Stimulated activated CD8-positive, alpha-beta memory T cell treated with anti-CD3 and anti-CD28 coated beads, Interleukin-4, amount 100 ng/mL, for 24 hours (primary cell): ENCODE measurements at places on chromosomes 16 and 17.

DNA sequence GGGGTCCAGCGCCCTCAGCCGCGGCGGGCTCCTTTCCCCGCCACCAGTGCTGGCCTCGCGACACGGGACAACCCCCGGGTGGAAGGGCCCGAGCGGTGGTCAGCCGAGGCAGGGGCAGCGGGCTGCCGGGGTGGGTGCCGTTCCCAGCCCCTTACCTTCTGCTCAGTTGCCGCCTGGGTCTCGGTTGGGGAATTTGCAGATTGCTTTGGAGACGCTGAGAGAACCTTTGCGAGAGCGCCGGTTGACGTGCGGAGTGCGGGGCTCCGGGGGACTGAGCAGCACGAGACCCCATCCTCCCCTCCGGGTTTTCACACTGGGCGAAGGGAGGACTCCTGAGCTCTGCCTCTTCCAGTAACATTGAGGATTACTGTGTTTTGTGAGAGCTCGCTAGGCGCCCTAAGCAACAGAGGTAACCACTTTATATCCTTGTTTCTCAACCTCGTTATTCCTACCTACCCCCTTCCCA, 381 bp downstream of the CTNS start:
- no peak for DNase-seq

DNA sequence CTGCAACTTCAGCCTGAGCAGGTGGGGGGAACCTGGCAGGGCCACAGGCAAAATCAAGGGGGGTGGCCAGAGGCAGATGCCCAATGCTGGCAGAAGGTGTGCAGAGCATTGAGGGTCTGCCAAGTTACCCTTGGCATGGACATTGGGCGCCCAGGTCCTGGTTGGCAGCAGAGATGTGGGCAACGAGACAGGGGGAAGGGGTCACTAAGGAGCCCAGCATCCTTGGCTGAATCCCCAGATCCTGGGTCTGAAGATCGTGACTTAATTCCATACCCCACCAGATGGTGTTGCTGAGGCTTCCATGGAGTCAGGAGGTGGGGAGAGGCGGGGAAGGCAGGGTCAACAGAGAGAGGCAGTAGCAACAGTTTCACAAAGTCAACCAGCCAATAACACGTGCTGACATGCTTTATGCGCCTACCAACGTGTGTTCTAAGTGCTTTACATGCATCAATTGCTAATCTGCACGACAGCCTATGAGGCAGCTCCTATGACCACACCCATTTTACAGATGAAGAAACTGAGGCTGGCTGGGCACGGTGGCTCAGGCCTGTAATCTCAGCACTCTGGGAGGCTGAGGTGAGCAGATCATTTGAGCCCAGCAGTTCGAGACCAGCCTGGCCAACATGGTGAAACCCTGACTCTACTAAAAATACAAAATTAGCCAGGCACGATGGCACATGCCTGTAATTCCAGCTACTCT, 83.3 kb downstream of the GSG1L start:
- no peak for DNase-seq

- no peak for DNase-seq
Observed at GRCh38 chr17:29732613-29733012, 109.9 kb upstream of the CORO6 start.

GRCh38 chr17:59435238-59435637, 103.8 kb downstream of the YPEL2 start:
- no peak for DNase-seq

DNA sequence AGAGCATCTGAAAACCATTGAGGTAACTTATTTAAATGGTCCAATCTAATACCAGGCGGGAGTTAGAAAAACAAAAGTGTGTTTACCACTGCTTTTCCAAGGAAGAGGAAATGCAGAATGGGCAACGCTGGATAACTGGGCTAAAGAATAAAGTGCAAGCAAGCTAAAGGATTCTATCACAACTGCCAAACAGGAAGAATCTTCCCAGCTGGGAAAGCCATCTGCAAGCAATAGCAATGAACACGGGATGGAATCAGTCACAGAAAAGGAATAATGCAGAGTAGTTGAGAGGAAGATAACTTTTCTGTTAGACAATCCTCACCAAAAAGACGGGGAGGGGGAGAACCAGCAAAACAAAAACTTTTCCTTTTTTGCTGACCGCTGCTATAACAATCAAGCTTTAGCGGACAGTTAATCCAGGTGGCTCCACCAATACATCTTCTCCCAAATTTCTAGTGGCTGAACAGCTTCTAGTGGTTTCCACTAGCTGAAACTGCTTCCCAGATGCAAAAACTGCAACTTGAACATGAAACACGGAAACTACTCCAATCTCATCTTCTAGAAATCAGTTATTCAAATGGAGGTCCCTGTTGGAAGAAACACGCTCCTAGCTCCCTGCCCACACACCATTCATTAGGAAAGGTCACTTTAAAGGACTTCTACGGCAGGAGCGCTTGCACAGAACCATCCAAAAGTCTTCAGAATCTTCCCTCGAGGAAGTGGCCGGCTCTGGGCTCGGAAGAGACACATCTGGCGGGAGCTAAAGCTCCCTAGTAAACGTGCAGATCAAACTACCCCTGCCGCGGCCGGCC, 929 bp downstream of the TMEM11 start:
- no peak for DNase-seq

GRCh38 chr17:57782062-57782490, 37.0 kb upstream of the CCDC182 start:
- DNase-seq: no peak

GRCh38 chr17:5120036-5120435, 4.2 kb downstream of the USP6 start:
- no peak for DNase-seq

GRCh38 chr17:22409160-22409751, 716.9 kb downstream of the KCNJ18 start:
- DNase-seq: no peak

- no peak for DNase-seq
Observed at GRCh38 chr16:68487203-68487514, 38.9 kb upstream of the SMPD3 start.

DNA sequence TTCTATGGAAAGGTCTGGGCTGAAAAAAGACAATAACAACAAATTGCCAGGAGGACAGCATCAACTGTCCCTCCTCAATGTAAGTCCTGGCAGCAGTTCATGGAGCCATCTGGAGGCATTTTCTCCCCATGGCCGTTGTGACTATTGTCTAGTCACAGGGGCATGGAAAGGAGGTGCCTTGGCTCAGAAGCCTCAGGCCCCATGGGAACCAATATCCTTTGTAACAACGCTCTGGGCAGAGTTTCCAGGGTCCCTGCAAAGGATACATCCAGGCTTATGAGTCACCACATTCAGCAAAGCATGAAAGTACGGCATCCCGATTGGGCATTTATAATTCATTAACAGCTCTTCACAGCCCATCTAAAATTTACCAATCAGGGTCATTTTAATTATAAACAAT, 85.2 kb downstream of the GLG1 start:
- DNase-seq: no peak

DNA sequence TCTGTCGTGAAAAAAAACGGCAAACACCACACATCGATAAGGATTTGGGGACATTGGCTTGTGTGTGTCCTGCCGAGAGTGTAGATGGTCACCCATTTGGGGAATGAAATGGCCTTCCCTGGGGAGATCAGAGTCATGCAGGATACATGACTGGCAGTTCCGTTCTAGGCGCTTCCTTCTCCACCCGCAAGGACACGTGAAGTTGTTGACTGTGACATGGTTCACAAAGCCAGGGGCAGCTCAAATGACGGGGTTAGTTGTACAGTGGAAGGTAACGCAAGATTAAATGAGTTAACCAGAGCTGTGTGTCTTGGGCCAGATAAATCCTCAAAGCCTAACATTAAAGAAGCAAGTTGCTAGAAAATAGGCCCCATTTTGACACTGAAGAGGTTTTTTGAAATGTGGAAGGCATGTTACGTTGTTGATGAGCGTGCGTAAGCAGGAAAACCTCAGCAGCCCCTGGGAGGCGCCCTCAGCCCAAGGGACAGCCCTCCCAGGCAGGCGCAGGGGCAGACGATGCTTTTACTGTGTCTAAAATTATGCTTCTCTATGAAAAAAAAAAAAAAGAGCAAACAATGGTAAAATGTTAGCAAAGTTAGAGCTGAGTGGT, 35.9 kb upstream of the CHMP6 start:
- no peak for DNase-seq

DNA sequence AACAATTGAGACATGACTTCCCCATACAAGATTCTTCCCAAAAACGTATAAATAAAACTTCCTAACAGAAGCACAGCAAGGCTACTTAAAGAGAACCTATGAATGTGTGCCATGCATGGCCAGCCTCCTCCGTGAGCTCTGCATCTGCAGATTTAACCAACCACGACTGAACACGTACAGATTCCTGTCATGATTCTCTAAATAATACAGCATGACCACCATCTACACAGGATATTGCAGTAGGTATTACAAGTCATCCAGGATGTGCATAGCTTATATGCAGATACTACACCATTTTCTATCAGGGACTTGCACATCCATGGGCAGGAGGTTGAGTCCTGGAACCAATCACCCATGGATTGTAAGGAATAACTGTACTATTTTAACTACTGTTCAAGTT, 1.4 kb upstream of the QRICH2 start:
- DNase-seq: no peak

GRCh38 chr16:17812771-17813170, 342.0 kb upstream of the XYLT1 start:
- no peak for DNase-seq

DNA sequence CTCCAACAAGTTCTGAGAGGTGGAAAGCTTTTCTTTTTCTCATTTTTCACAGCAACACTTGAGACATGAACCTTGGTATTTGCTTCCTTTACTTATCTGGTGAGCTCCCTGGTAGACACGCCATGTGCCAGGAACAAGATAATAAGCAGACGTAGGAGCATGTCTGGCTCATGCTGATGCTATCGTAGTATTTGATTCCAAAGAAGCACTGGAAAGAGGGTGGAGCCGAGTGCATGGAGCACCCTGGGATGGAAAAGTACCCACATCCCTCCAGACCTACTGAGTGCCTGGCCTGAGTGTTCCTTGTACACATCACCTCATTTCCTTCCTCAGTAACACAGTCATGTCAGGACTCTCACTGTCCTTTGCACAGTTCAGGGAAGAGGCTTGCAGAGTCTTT, 231.0 kb downstream of the CBLN1 start:
- no peak for DNase-seq

DNA sequence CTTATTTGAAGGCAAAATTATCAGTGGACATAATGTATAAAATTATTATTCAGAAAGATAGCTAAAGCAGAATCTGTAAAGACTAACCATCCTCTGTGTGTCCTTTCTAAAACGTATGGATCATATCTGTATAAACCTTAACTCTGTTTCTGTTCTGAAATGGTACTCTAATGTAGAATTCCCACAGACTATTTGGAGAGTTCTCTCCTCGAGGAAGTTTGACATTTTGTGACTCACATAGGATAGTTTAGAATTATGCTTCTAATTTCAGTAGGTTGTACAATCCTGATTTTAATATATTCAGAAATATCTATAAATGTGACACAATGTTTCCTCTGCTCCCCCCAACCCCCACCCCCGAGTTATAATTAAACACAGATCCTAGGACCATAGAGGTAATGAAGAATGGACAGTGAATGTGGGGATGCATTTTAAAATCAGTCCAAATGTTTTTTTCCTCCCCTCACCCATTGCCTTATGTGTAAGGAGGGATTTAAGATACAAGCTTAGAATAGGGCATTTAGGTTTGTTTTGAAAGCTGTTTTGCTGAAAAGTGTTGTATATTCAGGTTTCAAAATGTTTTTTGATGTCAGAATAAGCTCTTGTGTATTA, 66.8 kb downstream of the BCAS3 start:
- no peak for DNase-seq

DNA sequence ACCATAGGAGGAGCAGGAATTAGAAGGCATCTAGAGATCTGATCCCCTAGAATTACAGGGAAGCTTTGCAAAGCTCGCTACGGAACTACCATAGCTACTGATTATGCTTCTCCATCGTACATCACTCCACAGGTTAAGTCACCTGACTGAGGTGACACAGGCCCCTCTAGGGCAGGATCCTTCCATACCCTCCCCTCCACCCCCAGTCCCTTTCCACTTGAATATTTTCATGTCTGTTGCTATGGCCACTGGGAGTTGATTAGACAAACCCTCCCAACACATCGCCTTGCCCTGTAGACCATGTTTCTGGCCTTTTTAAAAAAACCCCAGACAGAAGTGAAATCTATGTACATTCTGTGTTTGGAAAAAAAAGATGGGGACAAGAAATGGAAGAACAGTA, 287.1 kb downstream of the SOX9 start:
- no peak for DNase-seq

DNA sequence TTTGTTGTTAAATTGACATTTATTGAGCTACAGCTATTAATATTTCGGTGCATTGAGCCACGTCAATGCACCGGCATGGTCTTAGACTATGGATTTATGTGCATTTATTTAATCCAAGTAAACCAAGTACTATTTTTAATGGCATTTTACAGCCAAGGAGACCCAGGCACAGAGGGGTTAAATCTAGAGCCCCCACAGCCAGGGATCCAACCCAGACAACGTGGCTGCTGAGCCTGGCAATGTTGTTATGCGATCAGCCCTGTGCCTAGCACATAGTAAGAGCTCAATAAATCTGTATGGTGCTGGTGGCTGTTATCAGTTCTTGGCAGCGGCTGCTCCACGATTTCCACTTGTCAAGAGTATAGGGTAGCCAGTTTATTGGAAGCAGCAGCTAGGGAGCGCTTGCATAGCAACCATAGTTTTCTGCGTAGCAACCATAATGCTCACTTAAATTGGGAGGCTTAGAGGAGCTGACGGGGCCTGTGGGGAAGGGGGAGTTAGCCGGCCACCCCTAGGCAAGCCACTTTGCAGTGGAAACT, 541 bp upstream of the RBBP6 start:
- DNase-seq: no peak

- DNase-seq: no peak
Observed at GRCh38 chr17:13534946-13535345, 66.8 kb downstream of the HS3ST3A1 start.

GRCh38 chr16:2428784-2429033, 538 bp upstream of the CCNF start:
- DNase-seq: no peak

- DNase-seq: no peak
Observed at GRCh38 chr17:13044572-13045065, 26.8 kb upstream of the ELAC2 start.

DNA sequence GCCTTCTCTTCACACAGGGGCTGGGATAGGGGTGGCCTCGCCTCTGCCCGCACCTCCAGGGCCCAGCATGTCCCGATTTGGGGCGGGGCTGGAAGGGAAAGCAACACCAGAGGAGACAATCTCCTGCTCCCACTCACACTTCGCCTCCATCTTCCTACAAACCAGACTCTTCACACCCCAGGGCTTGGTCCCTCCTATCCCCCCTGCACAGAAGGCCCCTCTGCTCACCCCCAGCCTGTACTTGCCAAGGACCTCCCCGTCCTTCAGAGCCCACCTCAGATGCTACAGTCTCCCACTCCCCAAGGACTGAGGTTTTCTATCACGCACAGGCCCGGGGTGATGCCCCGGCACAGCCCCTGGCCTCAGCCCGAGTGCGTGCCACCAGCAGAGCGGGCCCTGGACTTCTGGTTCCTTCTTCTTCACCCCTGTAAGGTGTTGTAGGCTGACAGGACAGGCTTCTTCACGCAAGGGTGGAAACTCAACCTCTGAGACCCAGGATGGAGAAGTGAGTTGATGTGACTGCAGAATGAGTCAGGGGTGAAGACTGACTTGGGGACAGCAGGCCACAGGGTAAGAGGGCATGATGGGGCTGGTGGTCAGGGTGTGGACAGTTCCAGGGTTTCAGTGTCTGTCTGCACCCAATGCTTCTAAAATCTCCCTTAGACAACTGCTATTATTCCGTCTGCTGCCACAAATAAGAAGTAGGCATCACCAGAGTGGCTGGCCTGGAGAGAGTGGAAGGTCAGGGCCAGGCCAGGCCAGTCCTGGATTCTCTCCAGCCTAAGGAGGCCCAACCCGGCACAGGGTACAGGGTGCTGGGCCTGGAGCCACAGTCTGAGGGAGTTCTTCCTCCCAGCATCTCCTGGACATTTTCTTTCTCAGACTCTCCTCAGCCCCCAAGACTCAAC, 2.5 kb downstream of the ITGAE start:
- no peak for DNase-seq
